ENCODE measurements at places on chromosomes 16 and 17. TPM values are rescaled to one million over a fixed set of nuclear protein-coding genes. Genes with fewer than 3 reads are reported as not detected.

SDR42E1 gene
- 28.3 TPM for total RNA-seq

RRAD gene
- total RNA-seq: 7.7 TPM

RGS9 gene
- total RNA-seq: 6.1 TPM

GP2 gene
- total RNA-seq: 0.49 TPM

NAGS gene
- 2.2 TPM for total RNA-seq

TBC1D3 gene
- total RNA-seq: not detected

GOT2 gene
- total RNA-seq: 146 TPM

ANKRD40CL gene
- total RNA-seq: not detected

GRCh38 chr16:88631384-88631783 lies 7.0 kb upstream of the IL17C start:
- DNase-seq: no peak

- DNase-seq: no peak
Observed at GRCh38 chr17:77833769-77834168, 124.7 kb upstream of the TNRC6C start.

GRCh38 chr16:61148930-61149329 lies 887.3 kb downstream of the CDH8 start:
- DNase-seq: no peak

GRCh38 chr17:77145612-77146245 lies 5.0 kb downstream of the SEC14L1 start:
- DNase-seq: peak; percentile 68

GRCh38 chr17:31535581-31535981 lies 144.1 kb downstream of the RAB11FIP4 start:
- no peak for DNase-seq

DNA sequence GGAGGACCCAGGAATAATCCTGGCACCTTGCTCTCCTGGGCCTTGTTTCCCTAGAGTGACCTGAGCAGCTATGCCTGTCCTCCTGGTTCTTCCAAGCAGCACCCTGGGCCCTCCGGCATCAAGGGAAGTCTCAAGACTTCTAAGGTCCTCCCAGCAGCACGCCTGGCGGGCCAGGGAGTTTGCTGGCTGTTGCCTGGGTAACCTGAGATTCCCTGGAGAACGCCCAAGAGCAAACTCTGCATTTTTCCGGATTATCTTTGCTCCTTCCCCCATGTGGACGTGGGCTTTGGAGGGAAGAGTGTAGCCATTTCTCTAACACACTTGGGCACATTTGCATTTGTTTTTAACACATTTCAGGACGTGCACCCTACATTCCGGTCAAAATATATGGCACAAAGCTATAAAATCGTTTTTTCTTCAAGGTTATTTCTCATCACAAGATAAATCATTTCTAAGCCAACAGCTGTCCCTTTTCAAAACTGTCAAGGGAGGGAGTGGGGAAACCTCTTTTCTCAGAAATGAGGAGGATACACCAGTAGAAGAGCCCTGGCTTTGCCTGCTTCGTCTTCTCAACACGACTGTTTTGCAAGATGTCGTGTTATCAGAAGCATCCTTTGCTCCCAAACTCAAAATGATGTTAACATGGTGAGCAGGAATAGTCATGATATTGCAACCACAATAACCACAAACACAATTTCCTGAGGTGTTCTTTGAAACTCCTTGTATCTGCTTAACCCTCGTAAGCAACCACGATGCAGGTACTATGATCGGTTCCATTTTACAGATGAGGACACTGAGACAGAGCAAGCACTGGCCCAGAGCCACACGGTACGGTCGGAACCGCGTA lies 116.5 kb downstream of the ADCY9 start:
- peak; percentile 60 for DNase-seq

GRCh38 chr17:66354472-66354871 lies 52.1 kb downstream of the PRKCA start:
- DNase-seq: no peak

DNA sequence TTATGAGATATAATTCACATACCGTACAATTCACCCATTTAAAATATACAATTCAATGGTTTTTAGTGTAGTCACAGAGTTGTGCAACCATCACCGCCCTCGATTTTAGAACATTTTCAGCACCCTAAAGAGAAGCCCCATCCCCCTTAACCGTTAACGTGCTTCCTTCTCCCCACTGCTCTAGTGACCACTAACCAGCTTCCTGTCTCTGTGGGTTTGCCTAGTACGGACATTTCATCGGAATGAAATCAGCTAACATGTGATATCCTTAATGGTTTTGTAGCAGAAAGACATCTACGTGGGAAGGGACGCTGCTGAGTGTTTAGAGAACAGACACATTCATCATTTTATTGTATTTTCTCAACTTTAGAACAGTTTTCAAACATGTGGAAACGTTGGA lies 80.8 kb upstream of the HSBP1 start:
- no peak for DNase-seq

DNA sequence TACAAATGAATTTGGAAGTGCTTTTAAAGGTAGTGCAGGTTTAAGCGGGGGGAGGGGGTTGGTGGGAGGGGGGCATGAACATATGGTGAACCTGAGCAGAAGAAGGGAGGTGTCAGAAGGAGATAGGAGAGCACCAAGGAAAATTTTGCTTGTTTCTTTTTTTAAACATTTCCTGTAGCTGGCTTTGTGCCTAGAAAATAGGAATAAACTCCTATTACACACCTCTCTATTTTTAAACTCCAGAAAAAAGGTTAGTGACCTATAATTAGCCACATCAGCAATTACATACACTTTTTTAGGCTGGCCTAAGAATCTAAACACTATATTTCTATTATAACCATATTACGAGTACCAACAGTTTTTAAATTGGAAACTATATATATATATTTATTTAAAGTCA lies 159.1 kb downstream of the SKAP1 start:
- DNase-seq: no peak

GRCh38 chr17:75152922-75153779 lies 1.2 kb downstream of the JPT1 start:
- no peak for DNase-seq
